Heart right ventricle (tissue), 16 donors: ENCODE measurements at places on chromosomes 12 and 14. TPM values are rescaled to one million over a fixed set of nuclear protein-coding genes. Genes with fewer than 3 reads are reported as not detected.
A peak's percentile ranks its signal among the peaks of the same experiment; 100 is the strongest.

CLEC9A gene
- polyA plus RNA-seq, result not detected

SOAT2 gene
- 0.03 TPM for polyA plus RNA-seq

GRCh38 chr12:89576572-89577220 is 50.8 kb upstream of the POC1B start:
- no peak for DNase-seq

C12orf54 gene
- polyA plus RNA-seq, result not detected

RAPGEF3 gene
- 173 TPM for polyA plus RNA-seq

GRCh38 chr12:29039013-29039412 is 110.1 kb upstream of the FAR2 start:
- DNase-seq, result no peak

DNA sequence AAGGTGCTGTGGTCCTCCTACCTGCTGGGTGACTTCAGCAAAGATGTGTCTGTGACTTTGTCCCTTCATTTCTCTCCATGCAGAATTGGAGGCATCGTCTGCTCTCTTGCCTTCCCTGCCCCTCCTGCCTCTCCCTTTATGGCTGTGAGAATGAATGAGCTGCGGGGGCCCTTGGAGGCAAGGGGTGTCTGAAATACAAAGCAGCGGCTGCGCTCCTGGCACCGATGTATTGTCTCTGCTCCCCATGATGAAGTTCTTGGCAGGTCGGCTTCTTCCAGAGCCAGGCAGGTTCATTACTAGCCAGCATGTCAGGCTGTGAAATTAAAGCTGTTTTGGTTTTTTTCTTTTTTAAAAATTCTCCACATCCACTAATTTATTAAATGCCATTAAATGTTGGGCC is 194.5 kb downstream of the TSPAN9 start:
- DNase-seq, result no peak

LRRC10 gene
- 31.4 TPM for polyA plus RNA-seq

- no peak for DNase-seq
Observed at GRCh38 chr12:10186299-10186698, 7.5 kb downstream of the TMEM52B start.

DNA sequence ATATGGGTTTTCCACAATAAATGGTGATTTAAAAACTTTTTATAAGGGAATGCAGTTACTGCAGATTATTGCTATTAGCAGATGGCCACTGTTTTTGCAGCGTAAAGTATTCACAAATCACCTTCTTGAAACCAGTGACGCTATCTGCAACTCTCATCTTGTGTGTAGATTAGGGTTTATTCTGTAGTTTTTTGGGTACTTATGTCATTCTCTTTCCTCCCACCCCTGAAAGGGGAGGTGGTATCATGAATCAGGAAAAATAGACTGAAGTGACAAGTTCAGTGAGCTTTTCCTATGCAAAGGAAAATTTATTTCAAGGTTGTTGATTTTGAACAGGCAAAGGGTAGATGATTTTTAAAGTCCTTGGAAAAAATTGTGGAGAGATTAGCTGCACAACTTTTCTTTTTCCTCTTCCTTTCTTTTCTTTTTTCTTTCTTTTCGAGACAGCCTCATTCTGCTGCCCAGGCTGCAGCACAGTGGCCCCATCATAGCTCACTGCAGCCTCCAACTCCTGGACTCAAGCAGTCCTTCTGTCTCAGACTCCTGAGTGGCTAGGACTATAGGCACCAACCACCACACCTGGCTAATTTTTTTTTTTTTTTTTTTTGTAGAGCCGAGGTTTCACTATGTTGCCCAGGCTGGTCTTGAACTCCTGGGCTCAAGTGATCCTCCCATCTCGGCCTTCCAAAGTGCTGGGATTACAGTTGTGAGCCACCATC is 1.6 kb downstream of the FRS2 start:
- DNase-seq, result no peak

PTPRB gene
- polyA plus RNA-seq, result 13.6 TPM

DNA sequence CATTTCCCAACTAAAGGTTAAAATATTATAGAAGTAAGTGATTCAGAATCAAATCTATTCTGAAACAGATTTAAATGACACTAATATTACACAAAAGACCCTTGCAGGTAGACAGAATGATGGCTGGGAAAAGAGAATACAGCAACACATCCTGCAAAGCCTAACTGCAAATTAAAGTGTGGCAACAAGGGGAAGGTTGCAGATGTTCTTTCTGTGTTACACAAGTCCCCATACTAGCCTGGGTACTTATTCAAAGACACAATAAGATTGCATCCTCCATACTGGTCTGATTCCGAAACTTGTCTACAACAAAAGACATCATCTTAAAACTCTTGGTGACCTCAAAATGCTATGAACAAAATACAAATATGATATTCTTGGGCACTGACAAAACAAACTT is 50.5 kb downstream of the R3HDM2 start:
- no peak for DNase-seq

LTBP2 gene
- 3.5 TPM for polyA plus RNA-seq

GRCh38 chr12:129665414-129665813 is 238.4 kb downstream of the TMEM132D start:
- no peak for DNase-seq

DNA sequence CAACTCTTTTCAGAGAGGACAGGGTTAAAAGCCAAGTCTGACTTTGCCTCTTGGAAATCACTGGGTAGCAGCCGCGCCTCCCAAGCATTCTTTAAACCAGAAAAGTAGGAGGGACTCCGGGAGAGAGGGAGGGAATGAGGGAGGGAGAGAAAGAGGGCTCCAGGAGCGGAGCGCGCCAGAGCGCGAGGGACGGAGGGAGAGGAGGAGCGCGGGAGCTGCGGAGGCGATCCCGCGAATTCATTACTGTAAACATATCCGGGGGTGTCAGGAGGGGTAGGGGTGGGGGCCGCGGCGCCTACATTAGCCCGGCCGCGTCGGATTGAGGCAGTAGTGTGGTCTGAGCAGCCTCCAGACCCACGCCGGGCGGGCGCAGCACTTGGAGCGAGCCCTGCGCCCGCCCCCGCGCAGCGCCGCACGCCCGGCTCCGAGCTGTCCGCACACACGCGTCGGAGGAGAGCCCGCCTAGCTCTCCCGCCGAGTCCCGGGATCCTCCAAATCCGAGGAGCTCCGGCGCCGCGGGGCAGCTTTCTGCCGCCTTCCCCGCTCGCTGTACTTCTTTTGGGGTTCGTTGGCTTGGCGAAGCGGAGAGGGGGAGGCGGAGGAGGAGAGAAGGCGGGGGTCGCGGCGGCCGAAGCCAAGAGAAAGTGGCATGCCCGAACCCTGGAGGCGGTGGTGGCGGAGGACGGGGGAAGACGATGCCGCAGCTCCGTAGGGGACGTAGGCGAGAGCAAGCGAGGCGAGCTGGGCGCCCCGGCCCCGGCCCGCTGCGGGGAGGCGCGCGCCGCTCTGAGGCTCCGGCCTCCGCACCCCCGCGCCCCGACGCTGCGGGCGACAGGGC is 3.3 kb downstream of the FLRT2 start:
- DNase-seq, result peak; percentile 48

- no peak for DNase-seq
Observed at GRCh38 chr12:54037360-54038283, 4.8 kb downstream of the HOXC5 start.

GRCh38 chr14:81062380-81062779 is 107.0 kb downstream of the TSHR start:
- no peak for DNase-seq

DNA sequence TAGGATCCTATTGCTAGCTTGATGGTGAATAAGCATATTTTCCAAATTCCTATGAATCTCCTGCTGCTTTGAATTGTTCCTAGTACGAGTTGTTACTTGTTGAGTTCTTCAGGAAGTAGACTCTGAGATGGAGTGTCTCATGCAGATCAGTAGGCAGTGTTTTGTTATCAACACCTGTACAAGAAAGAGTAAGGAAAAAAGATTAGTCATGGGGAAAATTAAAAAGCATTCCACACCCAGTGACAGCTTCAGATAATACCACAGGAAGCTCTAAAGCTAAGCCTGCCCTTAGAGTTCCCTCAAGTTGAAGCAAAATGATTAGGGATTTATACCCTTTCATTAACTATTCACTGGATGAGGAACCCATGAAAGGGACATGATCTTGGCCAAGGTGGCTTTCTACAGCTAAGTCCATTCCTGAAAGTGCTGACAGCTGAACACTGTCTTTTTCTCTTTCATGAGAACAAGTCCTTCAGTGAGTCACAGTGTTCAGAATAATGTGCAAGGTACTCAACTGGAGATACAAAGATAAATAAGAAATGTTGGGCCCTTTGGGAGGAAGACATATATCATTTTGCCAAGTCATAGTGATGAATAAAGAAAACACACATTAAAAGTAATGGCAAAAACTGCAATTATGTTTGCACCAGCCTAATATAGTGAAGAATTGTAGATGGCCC is 49.1 kb downstream of the CCER1 start:
- DNase-seq, result no peak

DNA sequence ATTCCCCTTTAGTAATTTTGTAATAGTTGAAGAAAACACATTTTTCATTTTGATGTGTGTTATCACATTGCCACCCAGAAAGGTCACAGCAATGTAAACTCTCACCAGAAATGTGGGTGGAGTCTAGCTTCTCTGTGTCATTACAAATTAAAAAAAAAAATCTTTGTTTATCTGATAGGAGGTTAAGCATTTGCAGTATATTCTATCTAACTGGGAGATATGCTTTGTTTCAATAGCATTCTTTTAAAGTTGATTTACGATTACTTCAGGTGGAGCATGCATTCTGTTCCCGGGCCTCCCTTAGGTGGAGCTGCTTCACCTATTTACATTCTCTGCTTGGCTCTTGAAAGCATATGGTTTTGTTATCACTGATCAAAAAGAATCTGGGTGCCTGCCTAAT is 7.8 kb downstream of the ADIPOR2 start:
- DNase-seq, result no peak

GRCh38 chr12:99847936-99848335 is 136.8 kb downstream of the ANKS1B start:
- no peak for DNase-seq

KRT72 gene
- polyA plus RNA-seq, result not detected

DNA sequence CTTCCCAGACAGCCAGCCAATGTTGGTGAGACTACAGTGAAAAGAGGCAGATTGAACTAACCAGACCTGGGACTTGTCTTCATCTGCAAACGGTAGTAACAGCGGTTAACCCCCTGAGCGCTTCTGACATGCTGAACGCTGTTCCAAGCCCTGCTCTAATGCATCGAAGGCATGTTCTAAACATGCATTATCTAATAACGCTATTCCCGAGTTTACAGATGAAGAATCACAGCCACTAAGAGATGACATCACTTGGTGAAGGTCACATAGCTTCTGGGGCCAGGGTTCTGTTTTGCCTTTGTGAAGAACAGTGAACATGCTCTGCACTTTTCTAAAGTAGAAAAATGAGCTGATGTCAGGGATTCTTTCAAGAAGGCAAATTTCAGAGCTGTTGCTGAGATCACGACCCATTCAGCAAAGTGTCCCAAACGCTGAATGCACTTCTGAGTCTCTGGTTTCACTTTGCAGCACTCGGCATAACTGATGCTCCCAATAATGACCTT is 56.0 kb downstream of the FOS start:
- DNase-seq, result no peak

RPL36AL gene
- 562 TPM for polyA plus RNA-seq

DNA sequence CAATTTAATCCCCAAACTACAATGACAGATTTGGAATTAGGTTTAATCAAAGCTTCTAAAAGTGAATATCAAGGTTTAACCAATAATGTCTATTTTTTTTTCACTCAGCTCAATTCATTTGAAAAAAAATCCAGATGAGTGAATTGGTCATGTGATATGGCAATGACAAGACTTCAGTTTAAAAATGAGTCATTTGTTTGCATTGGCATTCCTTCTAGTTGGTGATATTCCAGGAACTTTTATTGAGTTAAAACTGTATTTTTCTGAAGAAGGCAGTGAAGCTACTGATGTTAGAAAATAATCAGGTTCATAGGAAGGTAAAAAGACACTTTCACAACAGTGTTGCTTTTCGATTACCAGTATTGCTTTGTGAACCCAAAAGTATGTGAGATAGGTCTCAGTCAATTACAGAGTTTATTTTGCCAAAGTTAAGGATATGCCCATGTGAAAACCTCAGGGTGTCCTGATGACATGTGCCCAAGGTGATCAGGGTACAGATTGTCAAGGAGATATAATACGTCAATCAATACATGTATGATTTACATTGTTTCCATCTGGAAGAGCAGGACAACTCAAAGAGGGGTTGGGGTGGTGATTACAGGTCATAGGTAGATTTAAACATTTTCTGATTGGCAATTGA is 1214.9 kb downstream of the GALC start:
- no peak for DNase-seq

- peak; percentile 76 for DNase-seq
Observed at GRCh38 chr12:49232940-49233841, 31.7 kb upstream of the TUBA1C start.

ARHGEF25 gene
- 49.2 TPM for polyA plus RNA-seq

DNA sequence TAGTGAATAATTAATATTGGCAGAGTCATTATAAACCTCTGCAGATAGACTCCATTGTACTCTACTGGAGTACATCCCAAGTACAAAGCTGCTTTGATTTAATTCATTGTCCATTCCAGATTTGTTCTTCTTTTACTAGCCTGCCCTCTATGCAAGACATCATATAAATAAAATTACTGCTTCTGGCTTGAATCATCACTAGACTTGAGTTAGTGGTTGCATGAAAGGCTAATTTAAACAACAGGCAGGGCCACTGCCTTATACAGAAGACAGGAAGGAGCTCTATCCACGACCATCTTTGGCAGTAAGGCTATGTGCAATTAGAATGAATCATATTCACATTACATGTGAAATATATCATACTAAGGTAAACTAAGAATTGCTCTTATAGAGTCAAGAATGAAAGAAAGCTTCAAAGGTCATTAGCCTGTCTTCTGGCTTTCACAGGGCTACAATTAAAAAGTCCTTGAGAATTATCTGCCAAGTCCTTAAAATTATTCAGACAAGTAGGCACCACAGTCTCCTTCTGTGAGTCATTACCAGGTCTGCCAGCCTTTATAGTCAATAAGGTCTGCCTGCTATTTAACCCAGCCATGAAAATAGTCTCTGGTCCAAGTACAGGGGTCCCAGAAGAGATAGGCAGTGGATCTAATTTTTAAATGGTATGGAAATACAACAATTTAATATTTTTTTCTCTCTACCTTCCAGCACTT is 631.8 kb downstream of the TMTC2 start:
- DNase-seq, result no peak

GRCh38 chr12:75389061-75389460 is 1.8 kb upstream of the GLIPR1L2 start:
- no peak for DNase-seq

GRCh38 chr12:52521175-52521567 is 977 bp upstream of the KRT5 start:
- no peak for DNase-seq

GRCh38 chr12:1691123-1692007 is 495 bp downstream of the ADIPOR2 start:
- no peak for DNase-seq

- peak; percentile 44 for DNase-seq
Observed at GRCh38 chr12:120468821-120469449, 613 bp downstream of the SRSF9 start.
